CD8-positive, alpha-beta memory T cell (primary cell): ENCODE measurements at places on chromosomes 2 and 18. TPM values are rescaled to one million over a fixed set of nuclear protein-coding genes. Genes with fewer than 3 reads are reported as not detected.

GRCh38 chr2:206713746-206714145 is 4.5 kb downstream of the DYTN start:
- DNase-seq, result no peak

- DNase-seq, result no peak
Observed at GRCh38 chr18:22637787-22638186, 220.1 kb upstream of the CTAGE1 start.

The MMADHC gene
- 156 TPM for total RNA-seq

GRCh38 chr2:163665817-163666216 is 70.0 kb downstream of the FIGN start:
- no peak for DNase-seq

The C2orf76 gene
- 19.6 TPM for total RNA-seq

The STARD6 gene
- total RNA-seq, result not detected

The ITGB6 gene
- total RNA-seq, result not detected

The NMUR1 gene
- 0.15 TPM for total RNA-seq

- no peak for DNase-seq
Observed at GRCh38 chr2:18243816-18244215, 316.6 kb downstream of the RDH14 start.

The NYAP2 gene
- not detected for total RNA-seq

The SGO2 gene
- 19.9 TPM for total RNA-seq

- DNase-seq, result no peak
Observed at GRCh38 chr2:132632000-132632649, 37.9 kb downstream of the LYPD1 start.
